B cell (primary cell): ENCODE measurements at places on chromosomes 13 and 19.

DNA sequence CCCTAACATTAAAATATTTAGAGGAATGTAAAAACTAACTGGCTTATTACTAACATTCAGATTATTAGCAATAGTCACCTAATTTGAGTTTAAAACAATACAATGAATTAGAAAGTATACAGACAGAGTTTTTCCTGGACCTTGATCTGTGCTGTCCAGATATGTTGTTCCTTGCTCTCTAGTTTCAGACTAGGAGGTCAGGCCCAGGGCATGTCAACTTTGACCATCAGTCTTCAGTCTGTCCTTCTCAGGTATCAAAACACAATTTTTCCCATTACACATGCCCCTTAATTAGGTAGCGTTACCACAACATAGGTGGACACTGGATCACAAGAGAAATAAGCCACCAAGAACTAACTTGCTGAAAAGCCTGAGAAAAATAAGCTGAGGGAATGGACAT, 197.0 kb downstream of the MAB21L1 start:
- DNase-seq: no peak

DNA sequence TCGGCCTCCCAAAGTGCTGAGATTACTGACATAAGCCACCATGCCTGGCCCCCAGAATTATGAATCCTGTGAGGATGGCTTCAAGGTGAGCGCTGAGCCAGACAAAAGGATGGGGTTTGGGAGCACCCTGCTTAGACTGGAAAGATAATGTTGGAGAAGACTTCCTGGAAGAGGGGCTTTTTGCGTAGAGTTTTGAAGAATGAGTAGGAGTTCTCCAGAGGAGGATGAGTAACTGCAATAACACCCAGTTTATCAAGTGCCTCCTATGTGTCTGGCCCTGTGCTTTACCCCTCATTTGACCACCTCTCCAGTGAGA, 641 bp upstream of the GDF15 start:
- DNase-seq: no peak

GRCh38 chr13:26759249-26759906, 1.2 kb downstream of the GPR12 start:
- no peak for DNase-seq

GRCh38 chr19:31427857-31428256, 78.6 kb upstream of the TSHZ3 start:
- no peak for DNase-seq

DNA sequence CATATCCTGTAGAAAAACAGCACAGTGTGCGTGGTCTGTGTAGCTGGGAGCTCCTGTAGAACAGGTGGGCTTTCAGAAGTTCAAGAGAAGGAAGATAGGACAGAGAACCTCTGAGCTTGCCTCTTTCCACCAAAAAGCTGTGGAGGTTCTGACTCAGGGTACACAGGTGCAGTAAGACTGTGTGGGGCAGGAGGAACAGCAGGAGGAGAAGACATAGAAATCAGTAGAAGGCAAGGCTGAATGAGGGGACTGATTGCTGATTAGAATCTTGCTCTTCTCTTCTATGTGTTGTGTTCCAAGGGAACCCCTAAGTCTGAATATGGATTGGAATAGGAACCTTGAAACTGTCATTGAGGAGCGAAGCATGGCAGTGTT, 122.7 kb downstream of the AKAP11 start:
- no peak for DNase-seq

DNA sequence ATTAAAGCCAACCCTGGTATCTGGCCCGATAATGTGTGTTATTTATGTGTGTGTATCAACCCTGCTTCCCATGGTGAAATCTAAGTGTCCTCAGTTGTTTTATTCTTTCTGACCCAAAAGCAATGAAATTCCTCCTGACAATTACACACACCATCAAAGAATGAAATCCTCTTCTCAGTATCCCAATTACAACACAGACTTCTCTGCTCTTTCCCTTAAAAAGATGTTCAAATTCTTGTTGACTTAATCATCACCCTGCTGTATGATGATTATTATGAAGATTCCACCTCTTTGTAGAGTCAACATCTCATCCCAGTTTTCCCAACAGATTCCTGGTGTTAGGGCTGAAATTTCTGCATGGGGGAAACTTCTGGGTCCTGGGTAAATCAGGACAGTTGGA, 8.9 kb upstream of the TRPC4 start:
- DNase-seq: no peak

- no peak for DNase-seq
Measured at GRCh38 chr19:33368074-33368864, 5.2 kb upstream of the CEBPG start.

DNA sequence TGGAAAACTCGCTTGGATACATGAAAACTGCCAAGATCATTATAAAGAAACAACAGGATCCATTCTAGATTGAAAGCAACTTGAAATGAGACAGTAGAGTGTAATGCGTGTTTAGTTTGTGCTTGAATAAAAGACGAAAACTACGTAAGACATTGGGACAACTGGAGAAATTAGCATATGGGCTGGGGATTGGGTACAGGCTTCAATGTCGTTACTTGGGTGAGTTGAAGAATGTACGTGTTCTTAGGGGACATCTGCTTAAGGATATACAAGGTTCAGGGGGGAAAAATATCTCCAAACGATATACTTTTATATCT, 471 bp upstream of the ERVK3-1 start:
- no peak for DNase-seq

DNA sequence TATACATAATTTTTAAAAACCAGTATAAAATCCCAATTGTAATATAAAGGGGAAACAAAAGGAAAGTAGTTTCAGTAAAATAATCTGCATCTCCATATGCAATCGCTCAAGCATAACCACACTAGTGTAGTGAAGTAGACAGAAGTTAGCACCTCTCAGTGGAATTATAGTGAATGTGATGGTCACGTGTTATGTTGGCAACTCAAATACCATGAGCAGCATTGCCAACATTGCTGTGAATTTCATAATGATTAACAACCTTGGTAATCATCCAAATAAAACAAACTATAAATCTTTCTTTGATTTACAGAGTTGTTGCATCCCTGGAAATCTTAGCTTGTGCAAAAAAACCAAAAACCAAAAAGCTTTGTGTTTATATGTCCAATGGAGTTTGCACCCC, 77.3 kb upstream of the SIAH3 start:
- no peak for DNase-seq

- no peak for DNase-seq
Measured at GRCh38 chr19:15937771-15938170, 3.4 kb upstream of the CYP4F11 start.

- DNase-seq: no peak
Measured at GRCh38 chr13:33250609-33251008, 34.9 kb downstream of the STARD13 start.

DNA sequence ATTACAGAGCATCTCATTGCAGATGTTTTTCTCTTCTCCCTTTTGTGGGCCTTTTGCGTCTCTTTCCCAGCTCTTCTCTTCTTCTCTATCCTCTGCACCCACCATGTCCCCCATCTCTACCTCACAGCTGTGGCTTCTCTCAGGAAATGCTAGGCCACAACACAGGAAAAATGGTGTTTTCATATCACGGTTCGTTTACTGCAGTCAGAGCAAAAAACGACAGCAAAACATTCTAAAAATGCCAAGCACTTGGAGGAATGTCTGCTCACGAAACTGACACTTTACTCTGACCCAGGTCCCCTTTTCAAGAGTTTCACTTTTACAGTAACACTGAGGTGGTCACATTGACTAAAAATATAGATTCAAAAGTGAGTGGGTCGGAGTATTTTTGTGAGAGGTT, 152.2 kb downstream of the DCT start:
- DNase-seq: peak; percentile 45

GRCh38 chr13:27393101-27393500, 31.3 kb upstream of the GTF3A start:
- no peak for DNase-seq

DNA sequence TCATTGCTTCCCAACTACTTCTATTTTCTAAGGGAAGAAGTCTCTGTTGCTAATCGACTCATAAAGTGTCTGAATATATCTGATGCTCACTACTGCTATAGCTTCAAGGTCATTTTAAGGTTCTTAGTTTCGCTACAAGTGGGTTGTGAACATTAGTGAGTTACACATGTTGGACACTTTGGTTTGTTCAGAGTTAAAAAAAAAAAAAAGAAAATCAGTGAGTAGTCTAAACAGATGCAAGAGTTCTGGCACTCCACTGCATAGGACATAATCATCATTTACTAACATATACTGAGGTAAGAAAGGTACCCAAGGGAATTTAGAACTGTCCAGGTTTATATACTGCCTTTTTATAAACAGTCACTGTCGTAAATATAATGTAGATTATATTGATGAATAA, 108.8 kb downstream of the KLF12 start:
- no peak for DNase-seq

DNA sequence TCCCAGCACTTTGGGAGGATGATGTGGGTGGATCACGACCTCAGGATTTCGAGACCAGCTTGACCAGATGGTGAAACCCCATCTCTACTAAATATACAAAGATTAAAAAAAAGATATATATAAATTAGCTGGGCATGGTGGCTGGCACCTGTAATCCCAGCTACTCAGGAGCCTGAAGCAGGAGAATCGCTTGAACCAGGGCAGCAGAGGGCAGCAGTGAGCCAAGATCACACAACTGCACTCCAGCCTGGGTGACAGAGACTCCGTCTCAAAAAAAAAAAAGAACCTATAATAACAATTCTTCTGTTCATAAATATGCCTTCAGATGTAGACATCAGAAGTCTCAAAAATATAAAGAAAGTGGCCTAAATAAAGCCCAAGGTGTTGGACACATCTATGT, 7.6 kb downstream of the ZNF737 start:
- DNase-seq: no peak

DNA sequence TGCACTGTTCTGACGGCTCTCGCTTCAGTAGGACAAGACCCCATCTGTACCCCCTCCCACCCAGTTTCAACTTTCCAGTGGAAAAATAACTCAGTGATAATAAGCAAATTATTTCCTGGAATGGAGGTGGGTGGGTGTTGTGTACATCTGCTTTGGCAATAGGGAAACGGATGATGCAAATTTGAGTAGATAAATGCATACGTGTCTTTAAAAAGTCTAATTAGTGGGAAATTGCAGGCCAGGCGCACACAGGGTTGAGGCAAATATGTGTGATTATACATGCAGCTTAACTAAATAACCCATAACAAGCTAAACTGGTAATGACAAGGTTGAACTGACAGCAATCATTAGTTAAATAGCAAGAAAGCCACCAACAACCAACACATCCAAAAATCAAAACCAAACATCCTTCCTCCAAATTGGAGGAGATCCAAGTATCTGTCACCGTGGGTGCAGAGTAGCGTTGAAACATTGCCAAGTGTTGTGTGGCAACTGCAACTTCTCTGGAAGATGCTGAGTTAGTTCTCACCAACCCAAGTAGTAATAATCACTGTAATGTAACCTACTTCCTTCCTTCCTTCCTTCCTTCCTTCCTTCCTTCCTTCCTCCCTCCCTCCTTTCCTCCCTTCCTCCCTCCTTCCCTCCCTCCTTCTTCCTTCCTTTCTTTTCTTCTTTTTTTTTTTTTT, 54.6 kb downstream of the TRPM4 start:
- no peak for DNase-seq

DNA sequence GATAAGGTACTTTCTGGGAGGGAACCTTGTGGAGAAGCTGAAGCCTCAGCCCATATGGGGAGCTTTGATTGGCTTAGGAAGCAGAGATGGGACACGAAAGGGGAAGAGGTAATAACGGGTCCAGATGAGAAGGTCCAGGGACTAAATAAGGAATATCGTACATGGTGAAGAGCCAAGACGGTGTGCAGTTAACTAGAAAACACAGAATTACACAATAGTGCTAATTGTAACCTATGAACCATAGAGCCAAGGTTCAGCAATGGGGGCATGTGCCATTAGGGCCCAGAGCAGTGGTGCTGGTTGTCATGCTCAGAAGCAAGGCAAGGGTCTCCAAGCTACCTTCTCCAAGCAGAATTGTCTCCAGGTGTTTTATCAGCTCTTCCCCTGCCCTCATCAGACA, 106.1 kb downstream of the IRS2 start:
- no peak for DNase-seq

- DNase-seq: no peak
Measured at GRCh38 chr19:44777715-44778347, at the start of gene CBLC. Gene CBLC (plus strand): TSS chr19:44777890. CDS start chr19:44777932, 42 bp downstream.

GRCh38 chr13:107138486-107138885, 570.5 kb upstream of the ARGLU1 start:
- DNase-seq: no peak

DNA sequence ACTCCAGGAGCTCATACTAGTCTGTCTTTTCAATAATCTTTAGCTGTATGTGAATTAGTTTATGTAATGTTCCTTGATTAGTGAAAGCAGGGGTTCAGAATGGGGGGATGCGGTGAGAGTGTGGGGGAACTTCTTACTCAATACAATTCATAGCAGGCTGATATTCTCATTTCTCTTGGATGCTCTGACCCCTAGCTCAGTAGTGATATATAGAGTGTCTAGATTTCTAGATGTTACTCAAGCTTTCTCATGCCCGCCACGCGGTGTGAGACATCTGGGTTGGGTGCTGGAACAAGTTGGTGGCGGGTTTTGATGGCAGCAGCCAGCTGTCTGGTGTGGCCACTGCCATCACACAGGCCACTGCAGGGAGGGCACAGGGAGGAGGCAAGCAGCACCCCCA, 39.3 kb upstream of the FLT1 start:
- no peak for DNase-seq

DNA sequence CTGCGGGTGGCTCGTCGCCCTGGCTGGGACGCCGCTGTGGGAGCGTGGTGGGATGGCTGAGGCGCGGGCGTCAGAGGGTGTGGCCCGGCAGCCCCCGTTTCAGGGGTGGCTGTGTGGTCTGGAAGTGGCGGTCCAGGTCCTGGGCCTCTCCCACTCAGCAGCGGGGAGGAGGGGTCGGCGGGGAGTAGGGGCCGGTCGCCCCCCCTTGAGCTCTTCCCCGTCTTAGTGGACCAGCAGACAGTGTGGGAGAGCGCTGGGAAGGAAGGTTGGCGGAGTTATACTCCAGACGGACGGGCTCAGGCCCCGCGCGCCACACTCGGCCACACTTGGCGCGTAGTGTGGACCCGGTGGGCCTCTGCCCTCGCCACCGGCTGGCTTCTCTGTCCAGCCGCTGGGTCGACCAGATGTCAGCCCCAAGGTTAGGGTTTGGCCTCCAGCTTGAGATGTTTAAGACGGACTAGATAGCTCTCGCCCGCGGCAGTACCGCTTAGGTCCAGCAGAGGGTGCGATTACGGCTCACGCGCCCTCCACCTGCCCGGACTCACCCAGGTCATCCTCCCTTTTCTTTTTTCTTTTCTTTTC, 21.7 kb upstream of the ZNF429 start:
- DNase-seq: peak; percentile 76

GRCh38 chr19:20964798-20965197, 41.7 kb downstream of the ZNF85 start:
- DNase-seq: no peak

DNA sequence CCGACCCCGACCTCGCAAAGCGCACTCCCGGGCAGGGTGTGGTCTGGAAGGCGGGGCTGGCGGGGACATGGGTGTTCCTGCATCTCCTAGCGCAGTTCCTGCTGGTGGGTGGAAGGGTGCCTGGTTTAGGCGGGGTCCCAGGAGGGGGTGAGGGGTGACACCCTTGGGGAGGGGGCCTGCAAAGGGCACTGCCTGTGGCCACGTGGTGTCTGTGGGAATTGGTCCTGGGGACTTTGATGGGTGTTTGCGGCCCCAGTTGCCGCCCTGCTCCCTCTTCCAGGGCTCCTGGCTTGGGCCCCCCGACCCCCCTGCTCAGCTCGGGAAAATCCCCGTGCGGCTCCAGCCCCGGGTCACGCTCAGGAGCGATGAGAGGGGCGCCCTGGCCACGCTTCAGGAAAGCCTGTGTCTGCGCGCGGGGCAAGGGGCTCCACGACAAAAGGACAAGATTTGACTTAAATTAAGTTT, 19.1 kb downstream of the WTIP start:
- DNase-seq: no peak
